ENCODE measurements at places on chromosomes 5 and 9.
A peak's percentile ranks its signal among the peaks of the same experiment; 100 is the strongest.

- H3K36me3 ChIP-seq = peaks cover 11% of the 10 kb centered on the region
- H3K27me3 ChIP-seq = no peaks in the 10 kb centered on the region
- H3K4me3 ChIP-seq = no peak overlapping the region
- peaks cover 36% of the 10 kb centered on the region for H3K4me1 ChIP-seq
- DNase-seq = peak; percentile 71
- no peak overlapping the region for H3K27ac ChIP-seq
Observed at GRCh38 chr9:129143031-129143927, 32.1 kb downstream of the PTPA start.

DNA sequence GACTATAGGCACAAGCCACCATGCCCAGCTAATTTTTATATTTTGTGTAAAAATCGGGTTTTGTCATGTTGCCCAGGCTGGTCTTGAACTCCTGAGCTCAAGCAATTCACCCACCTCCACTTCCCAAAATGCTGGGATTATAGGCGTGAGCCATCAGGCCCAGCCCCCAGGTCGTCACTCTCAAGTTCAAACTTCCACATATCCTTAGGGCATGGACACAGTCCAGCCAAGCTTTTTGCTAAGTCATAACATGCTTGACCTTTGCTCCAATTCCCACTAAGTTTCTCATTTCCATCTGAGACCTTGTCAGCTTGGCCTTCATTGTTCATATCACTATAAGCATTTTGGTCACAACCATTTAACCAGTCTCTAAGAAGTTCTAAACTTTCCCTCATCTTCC is 43.9 kb upstream of the ARAP3 start:
- no peaks in the 10 kb centered on the region for H3K4me1 ChIP-seq
- no peak overlapping the region for H3K4me3 ChIP-seq
- no peak overlapping the region for H3K27ac ChIP-seq

DNA sequence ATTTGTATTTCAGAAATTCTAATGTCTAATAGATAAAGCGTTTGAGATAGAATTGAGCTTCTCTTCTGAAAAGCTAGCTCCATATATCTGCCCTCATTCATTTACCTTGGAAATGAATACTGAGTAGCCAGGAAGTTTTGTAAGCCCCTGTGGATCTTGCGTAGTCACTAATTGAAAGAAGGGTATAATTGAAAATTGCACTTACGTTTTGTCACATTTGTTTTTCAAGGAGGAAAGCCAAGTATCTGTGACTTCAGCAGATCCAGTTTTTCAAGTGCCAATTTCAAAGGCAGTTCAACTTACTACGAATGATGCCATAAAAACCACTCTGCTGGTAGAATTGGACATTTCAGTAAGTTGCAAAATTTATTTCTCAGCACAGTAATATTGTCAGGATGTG is 14.0 kb downstream of the MTRR start:
- H3K4me3 ChIP-seq = no peak overlapping the region
- no peaks in the 10 kb centered on the region for H3K27me3 ChIP-seq
- H3K27ac ChIP-seq = no peak overlapping the region
- peaks cover 11% of the 10 kb centered on the region for H3K4me1 ChIP-seq
- DNase-seq = no peak

GRCh38 chr9:98317134-98317857 is 61.8 kb upstream of the TBC1D2 start:
- H3K4me3 ChIP-seq = no peak overlapping the region
- peaks cover 5% of the 10 kb centered on the region for H3K4me1 ChIP-seq
- no peaks in the 10 kb centered on the region for H3K36me3 ChIP-seq
- no peaks in the 10 kb centered on the region for H3K27me3 ChIP-seq
- DNase-seq = no peak
- H3K27ac ChIP-seq = no peak overlapping the region

DNA sequence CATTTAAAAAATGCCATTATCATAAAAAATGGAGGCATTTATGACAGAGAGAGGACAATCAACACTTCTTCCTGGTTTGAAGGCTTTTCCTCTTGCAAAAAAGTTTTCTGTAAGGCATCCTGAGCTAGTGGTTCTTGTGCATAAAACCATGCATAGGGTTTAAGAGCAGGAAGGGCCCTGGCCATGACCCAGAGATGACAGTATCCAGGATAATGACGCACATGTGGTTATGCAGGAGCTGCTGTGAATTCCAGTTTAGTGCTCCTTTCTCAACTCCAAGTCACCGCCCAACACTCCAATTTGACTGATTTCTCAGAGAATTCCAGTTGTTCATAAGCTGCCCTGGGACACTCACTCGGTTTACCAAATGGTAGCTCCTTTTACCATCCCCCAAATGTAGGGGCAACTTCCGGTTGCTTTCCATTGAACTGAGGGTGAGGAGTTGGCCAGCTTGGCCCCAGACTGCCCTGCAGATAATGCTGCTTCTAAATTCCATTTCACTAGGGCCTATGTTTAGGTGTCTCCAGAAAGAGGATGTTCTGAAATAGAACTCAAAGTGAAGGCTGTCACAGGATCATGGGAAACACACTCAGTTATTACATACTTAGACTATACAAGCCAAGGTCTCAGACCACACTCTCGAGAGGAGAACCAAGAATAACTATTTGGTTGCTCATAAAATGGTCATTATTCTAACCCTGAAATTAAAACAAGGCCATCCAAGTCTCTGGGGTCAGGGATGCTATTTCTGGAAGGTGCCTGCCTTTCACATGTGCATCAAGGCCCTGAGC is 179.1 kb downstream of the SLIT3 start:
- no peak overlapping the region for H3K27ac ChIP-seq
- no peaks in the 10 kb centered on the region for H3K4me1 ChIP-seq
- H3K27me3 ChIP-seq = no peaks in the 10 kb centered on the region
- no peak overlapping the region for H3K4me3 ChIP-seq
- no peaks in the 10 kb centered on the region for H3K36me3 ChIP-seq
- DNase-seq = no peak

GRCh38 chr9:114521846-114522245 is 16.6 kb upstream of the WHRN start:
- H3K27me3 ChIP-seq = peaks cover 34% of the 10 kb centered on the region
- no peak for DNase-seq
- H3K4me1 ChIP-seq = peaks cover 3% of the 10 kb centered on the region
- no peaks in the 10 kb centered on the region for H3K36me3 ChIP-seq
- H3K27ac ChIP-seq = no peak overlapping the region

DNA sequence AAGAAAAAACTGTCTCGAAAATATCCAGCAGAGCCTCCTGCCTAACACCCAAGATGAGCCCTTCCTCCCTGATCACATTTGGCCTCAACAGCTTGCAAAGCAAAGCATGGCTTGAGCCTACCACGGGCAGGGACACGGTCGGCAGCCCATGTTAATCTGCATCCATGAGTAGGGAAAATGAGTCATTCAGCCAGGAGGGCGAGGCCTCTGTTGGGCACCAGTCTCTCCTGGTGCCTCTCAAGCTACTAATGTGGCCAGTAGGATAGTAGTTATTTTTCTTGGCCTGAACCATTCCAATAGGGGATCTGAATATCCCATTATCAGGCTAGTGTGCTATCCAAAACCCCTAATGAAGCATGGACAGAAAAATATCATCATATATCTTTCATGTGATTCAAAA is 43.0 kb upstream of the SHB start:
- H3K4me1 ChIP-seq = no peaks in the 10 kb centered on the region
- no peak for DNase-seq
- H3K27me3 ChIP-seq = peaks cover 2% of the 10 kb centered on the region

DNA sequence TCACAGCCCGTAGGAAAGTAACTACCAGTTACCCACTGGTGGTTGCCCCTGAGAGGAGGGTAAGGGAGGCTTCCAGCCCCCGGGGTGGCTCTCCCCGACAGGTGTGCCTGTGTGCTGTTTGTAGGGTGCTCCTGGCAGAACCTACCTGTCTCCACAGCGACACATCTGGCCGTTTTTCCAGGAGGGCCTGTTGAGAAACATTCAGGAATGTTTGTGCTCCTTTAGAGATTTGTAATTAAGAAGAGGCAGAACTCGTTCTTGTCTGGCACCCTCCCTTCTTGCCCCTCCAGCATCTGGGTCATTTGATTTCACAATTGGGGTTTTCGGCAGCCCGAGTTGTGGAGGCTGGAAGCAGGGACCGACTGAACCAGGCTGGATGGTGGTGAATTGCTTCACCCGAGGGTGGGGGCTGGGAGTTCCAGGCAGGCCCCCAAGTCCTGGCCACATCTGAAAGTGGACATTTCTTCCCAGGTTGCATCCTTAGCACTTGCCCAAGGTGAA is 74.2 kb downstream of the WWC1 start:
- no peaks in the 10 kb centered on the region for H3K4me1 ChIP-seq
- no peak overlapping the region for H3K4me3 ChIP-seq

DNA sequence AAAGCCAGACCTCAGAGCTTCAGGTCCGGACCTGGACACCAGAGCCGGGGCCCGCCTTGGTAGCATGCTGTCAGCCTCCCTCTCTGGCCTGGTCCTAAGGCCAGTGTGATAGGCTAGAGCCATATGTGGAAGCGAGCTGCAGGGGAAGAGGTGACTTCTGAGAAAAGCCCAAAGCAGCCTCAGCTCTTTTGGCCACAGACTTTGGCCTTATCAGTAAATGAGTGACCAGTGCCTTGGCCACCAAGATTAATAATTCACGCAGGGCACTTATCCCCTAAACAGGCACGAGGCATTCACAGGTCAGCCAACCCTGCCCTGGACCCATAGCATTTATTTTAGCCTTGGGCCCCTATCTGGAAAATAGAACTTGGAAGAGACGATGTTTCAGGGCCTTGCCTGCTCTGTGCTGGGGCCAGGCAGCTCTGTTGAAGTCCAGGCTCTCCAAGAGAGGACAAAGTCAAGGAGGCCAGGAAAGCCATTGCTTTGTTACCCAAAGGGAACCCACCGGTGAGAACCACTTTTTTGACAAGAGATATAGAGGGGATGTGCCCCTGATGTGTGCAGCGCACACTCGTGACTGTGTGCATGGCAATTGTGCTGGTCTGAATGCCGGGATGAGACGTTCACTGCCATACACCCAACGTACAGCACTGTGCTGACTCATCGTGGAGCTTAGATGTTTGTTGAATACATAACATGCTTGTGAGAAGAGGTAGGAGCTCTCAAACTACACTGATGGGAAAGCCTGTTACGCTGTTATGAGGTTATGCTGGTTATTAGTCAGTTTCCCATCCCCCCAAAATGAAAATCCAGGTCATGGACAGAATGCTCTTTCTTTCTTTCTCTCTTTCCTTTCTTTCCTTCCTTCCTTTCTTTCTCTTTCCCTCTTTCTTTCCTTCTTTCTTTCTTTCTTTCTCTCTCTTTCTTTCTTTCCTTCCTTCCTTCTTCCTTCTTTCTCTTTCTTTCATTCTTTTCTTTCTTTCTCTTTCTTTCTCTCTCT is 5.0 kb upstream of the SLC34A1 start:
- H3K4me3 ChIP-seq = no peak overlapping the region
- H3K36me3 ChIP-seq = no peaks in the 10 kb centered on the region
- H3K27me3 ChIP-seq = no peaks in the 10 kb centered on the region
- H3K4me1 ChIP-seq = peaks cover 6% of the 10 kb centered on the region
- no peak overlapping the region for H3K27ac ChIP-seq

DNA sequence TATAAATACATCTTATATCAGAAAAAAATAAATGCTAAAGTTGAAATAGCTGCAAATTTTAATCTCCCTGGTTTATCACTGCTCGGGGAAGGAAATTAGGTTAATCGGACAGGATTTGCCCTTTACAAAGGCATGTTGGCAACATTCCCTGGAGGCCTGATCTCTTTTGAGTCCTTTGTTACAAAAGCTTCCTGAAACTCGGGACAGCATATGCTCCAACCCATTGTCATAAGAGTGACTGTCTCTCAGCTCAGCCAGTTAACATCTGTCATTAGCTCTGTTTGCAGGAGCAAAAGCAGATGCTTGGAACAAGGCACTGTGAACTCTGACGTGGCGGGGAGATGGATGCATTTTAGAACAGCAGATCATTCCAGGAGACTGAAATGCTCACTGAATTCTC is 80.6 kb downstream of the MYO10 start:
- DNase-seq = no peak
- no peaks in the 10 kb centered on the region for H3K27me3 ChIP-seq
- H3K4me1 ChIP-seq = no peaks in the 10 kb centered on the region
- no peak overlapping the region for H3K27ac ChIP-seq
- no peaks in the 10 kb centered on the region for H3K36me3 ChIP-seq

DNA sequence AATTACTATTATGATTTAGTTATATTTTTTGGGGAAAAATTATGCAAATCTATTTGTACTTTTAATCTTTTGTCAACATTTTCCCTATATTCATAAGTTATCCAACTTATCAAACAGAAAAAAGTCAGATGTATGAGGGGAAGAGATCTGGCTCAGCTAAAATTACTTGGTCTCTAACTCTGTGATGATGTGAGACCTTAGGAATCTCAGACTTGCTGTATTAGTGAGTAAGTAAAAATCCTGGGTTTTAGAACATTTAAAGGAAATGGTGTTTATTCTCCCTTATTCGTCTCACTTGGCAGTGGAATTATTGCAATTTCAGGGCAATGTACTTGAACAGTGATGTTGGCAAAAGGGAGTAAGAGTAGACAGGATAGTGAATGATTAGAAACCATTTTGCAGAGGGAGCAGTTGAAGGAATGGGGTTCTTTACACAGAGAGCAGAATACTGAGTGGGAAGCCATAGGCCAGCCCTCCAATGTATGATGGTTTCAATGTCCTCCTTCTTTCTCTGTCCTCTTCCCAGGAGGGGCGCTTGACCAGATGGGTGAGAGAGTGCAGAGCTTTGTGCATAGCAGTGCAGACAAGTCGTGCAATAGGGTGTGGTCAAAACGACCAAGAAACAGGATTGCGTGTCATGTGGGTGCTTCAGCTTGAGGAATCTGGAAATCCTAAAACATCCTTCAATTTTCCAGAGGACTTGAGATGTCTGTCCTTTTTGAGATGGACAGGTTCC is 91.7 kb downstream of the TENT4A start:
- no peak for DNase-seq
- H3K4me1 ChIP-seq = no peaks in the 10 kb centered on the region
- peaks cover 6% of the 10 kb centered on the region for H3K27me3 ChIP-seq
- H3K4me3 ChIP-seq = no peak overlapping the region

DNA sequence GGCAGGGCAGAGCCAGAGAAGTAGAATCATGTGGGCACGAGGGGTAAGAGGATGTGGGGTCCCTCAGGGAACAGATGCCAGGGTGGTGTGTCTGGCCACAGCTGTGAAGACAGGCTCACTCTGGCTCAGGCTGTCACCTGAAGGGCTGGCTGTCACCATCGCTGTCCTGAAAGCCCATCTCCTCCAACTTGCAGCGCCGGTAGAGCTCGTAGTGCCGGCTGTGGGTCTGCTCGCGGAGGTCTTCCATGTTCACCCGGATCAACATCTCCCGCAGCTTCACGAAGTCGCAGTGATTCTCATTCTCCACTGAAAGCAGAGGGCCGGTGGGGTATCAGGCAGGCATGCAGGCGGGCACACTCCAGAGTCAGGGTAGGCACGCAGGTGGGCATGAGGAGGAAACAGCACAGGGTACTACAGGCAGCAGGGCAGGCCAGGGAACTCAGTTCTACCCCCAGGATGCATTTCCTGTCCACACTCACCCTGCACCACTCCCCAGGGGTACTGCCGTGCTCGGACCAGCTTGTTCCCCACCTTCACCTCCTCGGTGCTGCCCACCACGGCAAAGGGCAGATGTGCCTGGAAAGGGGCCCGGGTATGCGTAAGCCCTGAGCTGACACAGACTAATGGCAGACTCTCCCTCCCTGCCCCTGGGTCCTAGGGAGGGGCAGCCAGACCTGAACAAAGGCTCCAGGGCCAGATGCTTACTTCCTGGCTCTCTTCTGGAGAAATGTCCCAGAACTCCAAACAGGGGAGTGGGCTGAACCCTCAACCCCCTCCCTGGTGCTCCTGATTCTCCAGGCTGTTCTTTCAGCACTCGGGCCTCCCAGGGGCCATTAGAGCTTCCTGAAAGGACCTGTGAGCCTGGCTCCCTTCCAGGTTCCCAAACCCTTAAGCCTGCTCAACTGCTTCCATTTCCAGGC is 14.4 kb downstream of the CCNI2 start:
- no peaks in the 10 kb centered on the region for H3K4me1 ChIP-seq
- no peaks in the 10 kb centered on the region for H3K36me3 ChIP-seq
- no peak overlapping the region for H3K27ac ChIP-seq
- H3K4me3 ChIP-seq = no peak overlapping the region
